ENCODE measurements at places on chromosomes 2 and 18. TPM values are rescaled to one million over a fixed set of nuclear protein-coding genes. Genes with fewer than 3 reads are reported as not detected.
A peak's percentile ranks its signal among the peaks of the same experiment; 100 is the strongest.

Gene ST8SIA3
- not detected for total RNA-seq

Gene HOXD8
- not detected for total RNA-seq

Gene ZSWIM2
- not detected for total RNA-seq

- H3K27me3 ChIP-seq = peaks cover 8% of the 10 kb centered on the region
- DNase-seq = no peak
- no peak overlapping the region for H3K4me3 ChIP-seq
- H3K27ac ChIP-seq = no peak overlapping the region
- H3K36me3 ChIP-seq = peaks cover 2% of the 10 kb centered on the region
Measured at GRCh38 chr2:162057426-162057825, 16.6 kb downstream of the DPP4 start.

DNA sequence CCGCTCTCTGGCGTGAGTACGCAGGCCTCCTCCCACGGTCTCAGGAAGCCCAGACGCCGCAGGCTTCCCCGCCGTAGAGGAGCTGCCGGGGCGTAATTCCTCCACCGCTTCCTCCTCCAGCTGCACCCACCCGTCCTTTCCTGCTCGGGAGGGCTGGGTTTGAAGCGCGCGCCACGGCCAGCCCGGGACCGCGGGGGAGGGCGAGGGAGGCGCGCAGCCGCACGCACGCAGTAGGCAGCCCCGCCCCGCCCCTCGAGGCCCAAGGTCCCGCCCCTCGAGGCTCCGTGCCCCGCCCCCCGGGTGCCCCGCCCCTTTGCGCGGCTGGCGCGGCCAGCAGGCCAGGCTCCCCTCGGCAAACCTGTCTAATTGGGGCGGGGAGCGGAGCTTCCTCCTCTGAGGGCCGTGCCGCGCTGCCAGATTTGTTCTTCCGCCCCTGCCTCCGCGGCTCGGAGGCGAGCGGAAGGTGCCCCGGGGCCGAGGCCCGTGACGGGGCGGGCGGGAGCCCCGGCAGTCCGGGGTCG is at the start of gene MALT1:
TSS of gene MALT1 (plus strand) at position 355 of the 521 bp plus-strand sequence. CDS start 179 bp downstream, outside the sequence.
- DNase-seq = peak; percentile 94
- H3K4me1 ChIP-seq = peaks cover 49% of the 10 kb centered on the region
- peak within 1 kb of the TSS; percentile 94 for H3K4me3 ChIP-seq
- H3K27me3 ChIP-seq = no peaks in the 10 kb centered on the region

Gene ALKAL2
- 164 TPM for total RNA-seq

DNA sequence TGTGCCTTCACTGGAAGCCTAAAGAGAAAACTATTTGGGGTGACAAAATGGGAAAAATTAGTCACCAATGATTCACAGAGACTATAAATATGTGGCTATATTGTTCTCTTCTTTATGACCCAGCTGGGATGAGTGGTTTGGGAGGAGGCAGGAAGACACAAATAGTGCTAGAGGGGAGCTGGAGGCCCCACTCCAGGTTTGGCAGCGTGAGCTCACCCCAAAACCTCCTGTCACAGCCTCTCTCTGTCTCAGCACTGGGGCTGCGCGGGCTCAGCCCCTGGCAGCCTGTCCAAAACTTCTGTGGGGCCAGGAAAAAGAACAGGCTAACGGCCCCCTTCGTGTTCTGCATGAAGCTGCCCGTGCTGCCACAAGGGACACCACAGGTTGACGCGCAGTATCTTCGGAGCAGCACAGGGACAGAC is 73.2 kb upstream of the LCLAT1 start:
- H3K27me3 ChIP-seq = no peaks in the 10 kb centered on the region
- peak overlapping the region; percentile 79 for H3K27ac ChIP-seq
- peaks cover 32% of the 10 kb centered on the region for H3K4me1 ChIP-seq
- H3K4me3 ChIP-seq = no peak overlapping the region
- no peaks in the 10 kb centered on the region for H3K36me3 ChIP-seq
- no peak for DNase-seq

Data from chondrocyte (in vitro differentiated cells).